ENCODE measurements at places on chromosomes 4 and X. TPM values are rescaled to one million over a fixed set of nuclear protein-coding genes. Genes with fewer than 3 reads are reported as not detected.

GRCh38 chr4:140497405-140497746 is 717 bp downstream of the MGAT4D start:
- no peak for DNase-seq

- no peak for DNase-seq
Observed at GRCh38 chr4:149572716-149573115, 242.9 kb downstream of the IQCM start.

DNA sequence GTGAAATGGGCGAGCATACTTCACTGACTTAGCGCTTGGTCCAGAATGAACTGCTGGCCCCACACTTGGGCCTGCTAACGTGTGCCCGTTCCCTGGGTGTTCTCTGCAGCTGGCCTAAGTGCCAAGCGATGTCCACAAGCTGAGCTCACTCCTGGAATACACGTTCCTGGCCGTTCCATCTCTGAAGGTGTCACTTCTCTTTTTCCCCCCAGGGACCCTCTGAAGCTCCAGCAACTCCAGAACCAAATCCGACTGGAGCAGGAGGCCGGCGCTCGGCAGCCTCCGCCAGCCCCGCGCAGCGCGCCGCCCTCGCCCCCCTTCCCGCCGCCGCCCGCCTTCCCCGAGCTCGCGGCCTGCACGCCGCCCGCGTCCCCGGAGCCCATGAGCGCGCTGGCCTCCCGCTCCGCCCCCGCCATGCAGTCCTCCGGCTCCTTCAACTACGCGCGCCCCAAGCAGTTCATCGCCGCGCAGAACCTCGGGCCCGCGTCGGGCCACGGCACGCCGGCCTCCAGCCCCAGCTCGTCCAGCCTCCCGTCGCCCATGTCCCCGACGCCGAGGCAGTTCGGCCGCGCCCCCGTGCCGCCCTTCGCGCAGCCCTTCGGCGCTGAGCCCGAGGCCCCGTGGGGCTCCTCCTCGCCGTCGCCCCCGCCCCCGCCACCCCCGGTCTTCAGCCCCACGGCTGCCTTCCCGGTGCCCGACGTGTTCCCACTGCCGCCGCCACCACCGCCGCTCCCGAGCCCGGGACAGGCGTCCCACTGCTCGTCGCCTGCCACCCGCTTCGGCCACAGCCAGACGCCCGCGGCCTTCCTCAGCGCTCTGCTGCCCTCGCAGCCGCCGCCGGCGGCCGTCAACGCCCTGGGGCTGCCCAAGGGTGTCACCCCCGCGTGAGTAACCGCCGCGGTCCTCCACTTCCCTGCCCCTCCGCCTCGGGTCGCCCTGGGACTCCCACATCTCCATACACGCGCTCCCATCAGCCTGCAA is 132.3 kb downstream of the CBR4 start:
- DNase-seq = peak; percentile 45

- DNase-seq = no peak
Observed at GRCh38 chr4:41331224-41331623, 74.5 kb downstream of the UCHL1 start.

DNA sequence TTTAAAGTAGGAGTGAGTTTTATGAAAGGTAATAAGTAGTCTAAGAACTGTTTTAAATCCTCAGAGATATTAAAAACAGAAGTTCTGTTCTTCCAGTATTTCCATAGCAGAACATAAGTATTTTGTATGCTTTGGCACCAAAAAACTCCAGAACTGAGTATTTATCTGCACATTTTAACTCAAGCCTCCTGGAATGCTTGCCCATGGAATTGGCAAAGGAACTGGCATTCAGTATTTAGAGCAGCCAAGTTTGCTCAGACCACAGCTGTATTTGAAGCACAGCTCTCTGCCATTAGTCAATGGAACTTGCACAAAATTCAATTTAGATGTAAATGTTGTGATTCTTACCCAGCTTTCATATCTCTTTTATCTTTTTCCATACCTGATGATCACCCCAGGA is 42.2 kb downstream of the NDNF start:
- no peak for DNase-seq

- no peak for DNase-seq
Observed at GRCh38 chr4:4913147-4913561, 53.7 kb downstream of the MSX1 start.

Gene F9
- polyA plus RNA-seq = not detected

Gene NHS
- polyA plus RNA-seq = 6.6 TPM

Gene RPS6KA6
- 8.2 TPM for polyA plus RNA-seq

All from large intestine (tissue), 12 donors.